T-helper 2 cell treated with Interferon-gamma antibody and Interleukin-4, amounts not matched to agents 5 μg/mL and 100 μg/mL, for 36 hours (primary cell): ENCODE measurements at places on chromosomes 12 and 14.
A peak's percentile ranks its signal among the peaks of the same experiment; 100 is the strongest.

GRCh38 chr12:22474970-22475720 lies 69.2 kb downstream of the C2CD5 start:
- no peak for DNase-seq

- DNase-seq: no peak
Observed at GRCh38 chr12:25009496-25010092, 60.7 kb upstream of the BCAT1 start.

DNA sequence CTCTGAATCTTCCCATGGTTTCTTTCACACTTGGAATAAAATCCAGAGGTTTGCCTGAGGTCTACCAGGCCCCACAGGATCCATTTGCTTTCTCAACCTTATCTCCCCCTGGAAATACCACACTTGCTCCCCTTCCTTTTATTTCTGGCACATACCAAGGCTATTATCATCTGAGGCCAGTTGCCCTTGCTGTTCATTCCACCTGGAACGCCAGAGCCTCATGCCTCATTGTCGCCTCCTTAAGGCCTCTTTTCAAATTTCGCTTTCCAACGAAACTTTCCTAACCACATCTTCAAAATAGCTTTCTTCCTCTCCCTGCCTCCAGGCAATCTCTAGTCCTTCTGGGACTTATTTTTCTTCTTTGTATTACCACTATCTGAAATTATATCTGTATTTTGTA lies 11.2 kb upstream of the LRIG3 start:
- DNase-seq: no peak

GRCh38 chr14:103501921-103502669 lies 20.5 kb downstream of the CKB start:
- no peak for DNase-seq

GRCh38 chr14:77746064-77746702 lies 14.8 kb downstream of the SNW1 start:
- DNase-seq: no peak

DNA sequence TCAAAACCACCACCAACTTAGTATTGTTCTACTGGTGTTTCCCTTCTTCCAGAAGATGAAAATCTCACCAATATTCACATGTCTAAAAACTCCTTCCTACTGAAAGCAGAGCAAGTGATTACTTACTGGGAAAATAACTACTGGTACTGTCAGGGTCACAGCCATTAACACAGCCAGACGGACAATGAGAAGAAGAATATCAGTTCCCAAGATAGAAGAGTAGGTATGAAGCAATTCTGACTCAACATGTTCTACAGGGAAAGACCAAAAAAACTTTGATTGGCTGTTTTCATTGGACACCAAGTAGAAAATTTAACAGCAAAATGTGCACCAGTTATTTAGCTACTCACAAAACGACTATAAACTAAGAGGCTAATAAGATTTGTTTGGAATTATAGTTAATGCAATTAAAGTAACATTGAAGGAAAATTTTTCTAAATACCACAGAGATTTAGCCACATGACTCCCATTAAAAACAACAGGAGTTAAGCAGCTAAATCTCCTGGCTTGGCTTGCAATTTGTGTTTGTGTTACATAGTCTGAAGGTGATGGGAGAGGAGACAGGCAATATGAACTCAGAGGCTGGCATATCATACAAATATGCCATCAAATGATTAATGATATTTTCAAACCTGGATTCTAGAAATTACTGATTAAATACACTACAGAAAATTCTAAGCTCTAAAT lies 9.5 kb downstream of the SLC38A2 start:
- no peak for DNase-seq

DNA sequence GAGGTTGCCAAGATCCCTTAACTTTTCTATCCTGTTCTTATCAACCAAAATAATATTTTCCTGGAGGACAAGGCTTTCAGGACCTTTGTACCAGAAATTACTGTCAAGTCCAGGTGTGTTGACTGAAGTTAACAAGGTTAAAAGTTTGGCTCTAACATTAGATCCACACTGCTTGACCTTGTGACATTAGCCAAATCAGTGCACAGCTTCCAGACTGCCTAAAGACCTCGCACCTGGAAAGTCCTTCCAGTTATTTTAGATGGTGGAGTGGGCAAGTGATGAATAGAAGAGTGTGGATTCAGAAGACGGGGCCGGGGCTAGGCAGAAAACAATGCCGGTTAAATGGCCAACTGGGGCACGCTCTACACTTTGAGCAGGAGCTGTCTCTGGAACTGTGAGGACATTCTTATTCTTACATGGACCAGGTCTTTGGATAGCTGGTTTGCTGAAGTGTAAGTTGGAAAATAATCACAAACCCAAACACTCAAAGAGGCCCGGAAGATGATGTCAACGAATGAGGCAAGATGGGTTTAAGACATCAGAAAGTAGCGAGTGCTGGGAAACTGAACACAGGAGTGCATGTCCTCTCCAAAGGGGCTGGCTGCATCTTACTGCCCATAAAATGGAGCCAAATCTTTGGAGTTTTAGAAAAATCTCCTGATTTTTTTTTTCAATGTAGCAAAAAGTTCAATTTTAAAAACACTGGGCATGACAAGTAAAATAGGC lies 56.3 kb downstream of the NIN start:
- no peak for DNase-seq

DNA sequence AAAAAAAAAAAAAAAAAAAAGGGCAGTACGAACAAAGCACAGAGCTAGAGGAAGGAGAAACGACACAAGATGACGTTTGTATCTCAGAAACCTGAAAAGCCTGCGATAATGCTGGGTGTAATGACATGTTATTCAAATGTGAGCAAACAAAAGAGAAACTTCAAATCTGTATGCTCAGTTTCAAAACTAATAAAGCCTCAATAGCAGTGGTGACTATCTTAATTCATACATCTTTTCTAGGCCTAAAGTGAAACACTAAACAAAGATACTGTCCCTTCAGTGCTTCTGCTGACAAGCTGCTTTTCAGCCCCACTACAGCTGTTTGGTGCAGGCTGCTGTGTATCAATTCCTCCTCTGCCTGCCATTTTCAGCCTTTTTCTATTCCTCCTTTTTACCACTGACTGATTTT lies 15.8 kb downstream of the ITPR2 start:
- DNase-seq: no peak

DNA sequence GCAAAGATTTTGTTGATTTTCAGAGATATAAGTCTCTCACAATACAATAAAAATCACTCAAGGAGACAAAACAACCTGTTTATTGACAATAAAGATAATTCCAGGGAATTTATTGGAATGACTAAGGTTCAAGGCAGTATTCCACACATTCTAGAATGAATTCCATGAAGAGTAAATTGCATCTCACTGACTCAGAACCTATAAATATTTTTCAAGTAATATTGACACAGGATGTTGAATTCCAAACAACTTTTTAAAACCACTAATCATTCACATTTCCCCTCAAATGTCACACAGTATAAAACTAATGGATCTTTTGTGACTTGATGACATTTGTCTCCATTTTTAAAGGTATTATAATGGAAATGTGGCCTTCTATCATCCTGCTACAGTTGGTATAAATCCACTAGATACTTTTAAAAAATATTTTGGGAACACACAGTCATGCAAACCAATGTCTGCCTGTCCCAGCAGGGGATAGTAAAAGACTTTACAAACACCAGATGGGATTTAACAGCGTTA lies 42.1 kb upstream of the LGR5 start:
- no peak for DNase-seq

DNA sequence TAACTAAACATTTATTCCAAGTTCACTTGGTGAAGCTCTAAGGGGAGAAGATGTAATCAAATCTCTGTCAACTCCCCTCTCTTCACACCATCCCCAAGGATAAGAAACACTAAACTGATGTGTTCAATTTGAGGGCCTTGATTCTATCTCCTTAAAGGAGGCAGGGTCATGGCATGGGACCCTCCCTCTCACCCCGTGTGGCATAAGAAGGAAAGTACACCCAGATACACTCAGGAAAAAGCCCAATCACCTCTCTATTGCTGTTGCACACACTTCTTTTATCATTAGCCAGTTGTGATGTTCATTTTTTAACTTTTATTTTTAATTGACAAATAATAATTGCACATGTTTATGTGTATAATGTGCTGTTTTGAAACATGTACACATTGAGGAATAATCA lies 35.1 kb downstream of the WASHC3 start:
- no peak for DNase-seq

DNA sequence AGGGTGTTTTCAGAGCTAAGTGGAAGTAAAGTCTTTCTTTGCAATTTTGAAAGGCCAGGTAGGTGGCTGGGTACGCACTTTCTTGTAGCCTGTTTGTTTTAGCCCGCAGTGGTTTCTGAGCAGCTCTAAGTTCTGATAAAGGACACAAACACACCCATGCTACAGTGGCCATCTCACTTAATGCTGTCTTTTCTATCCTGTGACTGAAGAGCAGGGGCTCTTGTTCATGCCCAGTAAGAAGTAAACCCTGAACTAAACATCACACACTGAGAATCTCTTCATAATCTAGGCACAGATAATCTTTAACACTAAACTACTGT lies 427.2 kb downstream of the RAD51B start:
- no peak for DNase-seq

GRCh38 chr14:99647411-99647810 lies 2.5 kb downstream of the HHIPL1 start:
- DNase-seq: no peak

- no peak for DNase-seq
Observed at GRCh38 chr12:54005531-54005852, 3.3 kb upstream of the HOXC8 start.

DNA sequence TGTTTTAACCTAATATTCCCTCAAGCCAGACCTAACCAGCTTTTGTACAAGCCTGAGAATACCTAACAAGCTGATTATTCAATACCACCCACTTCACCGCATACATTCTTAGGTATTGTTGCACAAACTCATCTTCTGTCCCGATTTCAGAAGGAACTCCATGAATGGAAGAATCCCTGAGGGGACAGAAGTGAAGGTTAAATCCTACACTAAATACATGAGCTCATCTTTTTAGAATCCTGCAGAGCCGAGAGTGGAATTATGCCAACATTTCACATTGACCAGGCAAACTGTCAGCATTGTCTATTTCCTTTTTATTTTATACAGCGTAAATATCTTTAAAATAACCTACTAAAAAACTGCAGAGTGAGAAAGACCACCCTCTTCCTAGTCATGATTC lies 140.7 kb upstream of the PRICKLE1 start:
- no peak for DNase-seq

DNA sequence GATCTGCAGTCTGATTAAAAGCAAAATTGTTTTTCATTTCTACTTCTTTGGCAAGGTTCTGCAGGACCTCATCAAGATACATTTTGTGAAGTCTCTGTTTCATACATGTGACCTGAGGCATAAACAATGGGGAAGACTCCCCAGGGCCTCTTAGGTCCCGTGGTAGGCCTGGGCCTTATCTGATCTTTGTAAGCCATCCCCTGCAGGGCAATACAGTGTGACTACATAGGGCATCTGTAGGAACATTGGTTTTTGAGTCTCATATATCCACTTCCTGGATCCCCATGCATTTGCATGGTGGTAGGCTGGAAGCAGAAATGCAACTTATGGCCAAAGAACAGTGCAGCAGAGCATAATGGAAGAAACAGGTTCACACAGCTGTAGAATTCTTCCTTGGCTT lies 6.0 kb downstream of the FAR2 start:
- peak; percentile 4 for DNase-seq

GRCh38 chr12:998020-998874 lies 7.2 kb downstream of the ERC1 start:
- DNase-seq: no peak

- DNase-seq: no peak
Observed at GRCh38 chr12:127650626-127651025, 616.3 kb upstream of the TMEM132C start.

DNA sequence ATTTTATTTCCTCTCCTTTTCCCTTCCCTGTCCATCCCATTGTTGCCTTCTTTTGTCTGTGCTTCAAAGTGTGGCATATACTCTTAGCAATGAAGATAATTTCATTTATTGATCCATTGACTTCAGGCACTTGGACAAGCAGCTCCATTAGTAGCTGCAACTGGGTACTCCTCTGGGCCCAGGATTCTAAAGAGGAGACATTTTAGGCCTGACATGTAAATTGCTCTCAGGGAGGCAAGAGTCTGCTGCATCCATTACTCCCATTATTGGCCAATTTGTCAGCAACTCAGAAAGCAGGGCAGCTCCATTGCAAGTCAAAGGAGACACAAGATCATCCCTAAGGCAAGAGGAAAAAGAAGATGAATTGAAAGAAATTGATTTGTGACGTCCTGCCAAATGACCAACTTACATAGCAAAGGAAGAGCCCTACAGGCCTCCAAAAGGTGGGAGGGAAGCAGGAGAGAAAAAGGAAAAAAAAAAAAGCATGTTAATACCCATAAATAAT lies 1094.1 kb upstream of the FLRT2 start:
- no peak for DNase-seq

DNA sequence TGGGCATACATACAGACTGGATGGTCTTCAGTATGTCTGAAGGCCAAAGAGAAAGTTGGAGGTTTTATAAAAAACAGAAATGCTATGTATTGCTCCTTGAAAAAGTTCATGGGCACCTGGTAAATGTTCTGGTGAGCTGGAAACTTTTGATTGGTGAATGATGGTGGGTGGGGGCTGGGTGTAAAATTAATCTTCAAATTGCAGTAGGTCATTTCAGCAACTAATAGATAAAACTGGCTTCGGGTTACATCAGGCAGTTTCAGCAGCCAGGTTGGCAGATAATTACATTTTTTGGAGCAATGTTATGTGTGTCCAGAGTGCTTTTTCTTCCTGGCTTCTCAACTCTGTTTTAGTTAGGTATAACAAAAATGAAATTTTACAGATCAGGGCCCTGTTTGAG lies 35.3 kb downstream of the SDR9C7 start:
- no peak for DNase-seq

DNA sequence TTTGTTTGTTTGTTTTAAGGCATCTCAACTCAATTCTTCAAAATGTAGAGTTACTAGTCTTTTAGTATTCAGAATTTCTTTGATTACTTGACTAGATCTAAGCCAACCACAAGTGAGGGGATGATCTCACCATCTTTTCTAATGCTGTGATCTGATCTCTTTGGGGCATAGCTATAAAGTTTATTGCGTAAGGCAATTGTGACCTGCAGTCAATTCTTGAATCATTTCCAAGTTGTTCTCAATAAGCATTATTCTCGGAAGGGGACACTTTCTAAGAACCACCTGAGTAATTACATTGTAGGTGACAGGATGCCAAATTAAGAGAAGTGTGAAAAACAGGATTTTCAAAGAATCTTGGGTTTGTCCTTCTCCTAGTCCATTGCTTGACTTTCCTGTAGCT lies 13.1 kb downstream of the DACT1 start:
- DNase-seq: no peak

- no peak for DNase-seq
Observed at GRCh38 chr14:94047581-94047980, 21.4 kb downstream of the OTUB2 start.

- DNase-seq: no peak
Observed at GRCh38 chr12:6029401-6029800, 84.3 kb upstream of the ANO2 start.

GRCh38 chr14:36975834-36976233 lies 196.6 kb downstream of the SLC25A21 start:
- no peak for DNase-seq

GRCh38 chr12:95336387-95337067 lies 118.9 kb downstream of the VEZT start:
- no peak for DNase-seq
